ENCODE measurements at places on chromosomes 4 and X. TPM values are rescaled to one million over a fixed set of nuclear protein-coding genes. Genes with fewer than 3 reads are reported as not detected.
A peak's percentile ranks its signal among the peaks of the same experiment; 100 is the strongest.

DNA sequence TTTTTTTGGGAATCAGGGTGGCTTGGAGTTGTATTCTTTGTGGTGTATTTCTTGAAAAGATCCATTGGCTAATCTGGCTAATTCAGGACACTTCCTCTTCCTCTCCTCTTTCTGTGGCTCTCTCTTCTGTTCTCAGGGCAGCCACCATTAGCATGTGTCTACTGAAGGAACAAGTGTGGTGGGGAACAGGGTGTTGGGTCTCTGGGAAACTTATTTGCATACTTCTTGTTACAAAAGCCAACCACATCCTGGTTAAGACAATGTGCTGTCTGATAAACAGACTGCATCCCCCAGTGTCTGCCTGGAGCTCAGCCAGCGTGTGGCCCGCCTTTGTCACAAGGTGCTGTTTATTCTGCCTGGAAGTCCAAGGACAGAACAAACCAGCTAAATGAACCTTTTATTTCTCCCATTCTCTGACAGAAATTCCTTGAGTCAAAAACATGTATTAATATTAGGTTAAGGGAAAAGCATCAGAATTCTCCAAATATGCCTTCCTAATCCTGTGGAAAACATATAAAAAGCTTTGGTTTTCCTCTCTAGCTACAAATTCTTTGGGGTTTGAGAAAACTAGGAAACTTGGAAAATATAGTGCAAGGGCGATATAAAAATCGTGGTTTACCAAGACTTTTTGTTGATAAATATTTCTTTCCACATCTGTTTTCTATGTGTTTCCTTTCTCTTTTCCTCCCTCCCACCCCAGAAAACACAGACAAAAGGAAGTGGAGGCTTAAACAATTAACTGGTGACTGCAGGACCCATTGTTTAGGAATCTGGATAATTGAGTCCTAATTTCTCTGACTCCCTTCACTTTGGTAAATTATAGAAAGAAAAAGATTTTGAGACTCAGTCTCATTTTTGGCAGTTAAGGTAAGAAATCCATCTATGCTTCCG is 203.6 kb downstream of the SPRY1 start:
- peak overlapping the region; percentile 11 for H3K27ac ChIP-seq
- no peaks in the 10 kb centered on the region for H3K27me3 ChIP-seq
- peaks cover 16% of the 10 kb centered on the region for H3K4me1 ChIP-seq
- no peaks in the 10 kb centered on the region for H3K36me3 ChIP-seq

DNA sequence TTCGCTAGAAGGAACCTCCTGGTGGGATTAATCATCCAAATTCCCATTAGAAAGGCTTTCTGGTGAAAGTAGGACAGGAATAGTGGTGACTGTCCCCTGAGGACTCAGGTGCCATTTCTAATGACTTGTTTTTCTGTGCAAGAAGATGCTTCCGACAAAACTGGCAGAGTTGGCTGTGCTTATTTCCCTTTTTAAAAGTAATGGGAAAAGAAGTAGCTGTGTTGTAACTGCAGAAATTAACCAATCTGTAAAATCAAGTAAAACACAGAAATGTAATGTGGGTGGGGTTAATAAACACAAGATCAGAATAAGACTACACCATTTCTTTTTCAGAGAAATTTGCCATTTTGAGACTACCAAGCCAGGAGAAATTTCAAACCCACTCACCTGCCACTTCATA is 55.0 kb upstream of the FAM9B start:
- H3K4me1 ChIP-seq: no peaks in the 10 kb centered on the region
- no peak overlapping the region for H3K27ac ChIP-seq
- no peak for DNase-seq
- no peaks in the 10 kb centered on the region for H3K27me3 ChIP-seq
- no peak overlapping the region for H3K4me3 ChIP-seq

TCEANC gene
- total RNA-seq: 8.6 TPM

- no peak overlapping the region for H3K27ac ChIP-seq
- no peak for DNase-seq
- no peaks in the 10 kb centered on the region for H3K27me3 ChIP-seq
- H3K4me1 ChIP-seq: no peaks in the 10 kb centered on the region
- H3K36me3 ChIP-seq: no peaks in the 10 kb centered on the region
- H3K4me3 ChIP-seq: no peak overlapping the region
These were observed 127.3 kb upstream of the FAT4 start for GRCh38 chr4:125187226-125188176.

ENPEP gene
- total RNA-seq: not detected
